ENCODE measurements at places on chromosomes 11 and 22. TPM values are rescaled to one million over a fixed set of nuclear protein-coding genes. Genes with fewer than 3 reads are reported as not detected.

- DNase-seq, result no peak
These were observed 20.1 kb upstream of the CECR2 start for GRCh38 chr22:17349172-17349571.

DNA sequence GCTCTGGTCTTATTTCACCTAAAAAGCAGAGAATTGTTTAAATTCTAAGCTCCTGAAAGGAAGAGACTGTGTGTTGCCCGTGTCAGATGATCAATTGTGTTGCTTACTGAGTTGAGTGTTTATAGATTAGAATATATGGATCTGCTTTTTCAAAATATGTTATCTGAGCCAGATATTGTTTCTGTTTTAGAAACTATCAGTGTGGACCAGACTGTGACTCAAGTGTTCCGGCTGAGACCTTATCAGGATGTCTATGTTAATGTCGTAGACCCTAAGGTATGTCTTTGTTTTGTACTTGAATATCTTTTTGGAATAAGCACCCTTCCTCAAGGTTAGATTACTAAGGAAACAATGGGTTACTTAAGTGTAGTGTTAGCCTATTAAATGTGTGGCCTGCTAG lies 11.0 kb downstream of the DEPDC5 start:
- no peak for DNase-seq

- no peak for DNase-seq
These were observed 20.3 kb downstream of the ASCL2 start for GRCh38 chr11:2250041-2250440.

DNA sequence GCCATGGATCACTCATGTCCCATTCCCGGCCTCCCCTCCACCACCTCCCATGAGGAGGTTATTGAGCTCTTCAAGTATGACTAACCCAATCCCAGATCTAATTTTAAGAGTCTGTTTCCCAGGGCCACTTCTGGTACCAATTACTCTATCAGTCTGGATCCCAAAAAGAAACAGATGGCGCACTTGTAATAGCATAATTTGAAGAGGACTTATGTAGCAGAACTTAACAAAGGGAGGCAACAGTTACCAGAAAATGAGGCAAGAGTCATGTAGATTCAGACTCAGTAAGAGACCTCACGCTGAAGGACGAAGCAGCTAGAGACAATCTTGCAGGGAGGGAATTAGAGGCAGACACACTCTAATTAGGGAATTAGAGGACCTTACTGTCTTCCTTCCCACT lies 46.9 kb downstream of the DDX6 start:
- DNase-seq, result no peak

GRCh38 chr22:38031491-38031890 lies 25.7 kb upstream of the PICK1 start:
- DNase-seq, result no peak

- no peak for DNase-seq
These were observed 59.8 kb downstream of the KDM2A start for GRCh38 chr11:67178878-67179277.

- DNase-seq, result no peak
These were observed 8.4 kb upstream of the HDHD5 start for GRCh38 chr22:17167486-17167885.

GRCh38 chr11:61917334-61918109 lies at the start of gene RAB3IL1:
RAB3IL1 (minus strand) TSS chr11:61917566; CDS start chr11:61917367, 199 bp downstream.
- no peak for DNase-seq

Gene FOSL1
- 0.20 TPM for total RNA-seq

Gene NDUFS8
- total RNA-seq, result 75.0 TPM

Gene ELMOD1
- 17.2 TPM for total RNA-seq

- no peak for DNase-seq
These were observed 393.7 kb downstream of the BRD1 start for GRCh38 chr22:49433717-49434611.

Gene PKDREJ
- total RNA-seq, result 0.20 TPM

- DNase-seq, result no peak
These were observed 72.1 kb upstream of the YWHAH start for GRCh38 chr22:31872209-31872608.

DNA sequence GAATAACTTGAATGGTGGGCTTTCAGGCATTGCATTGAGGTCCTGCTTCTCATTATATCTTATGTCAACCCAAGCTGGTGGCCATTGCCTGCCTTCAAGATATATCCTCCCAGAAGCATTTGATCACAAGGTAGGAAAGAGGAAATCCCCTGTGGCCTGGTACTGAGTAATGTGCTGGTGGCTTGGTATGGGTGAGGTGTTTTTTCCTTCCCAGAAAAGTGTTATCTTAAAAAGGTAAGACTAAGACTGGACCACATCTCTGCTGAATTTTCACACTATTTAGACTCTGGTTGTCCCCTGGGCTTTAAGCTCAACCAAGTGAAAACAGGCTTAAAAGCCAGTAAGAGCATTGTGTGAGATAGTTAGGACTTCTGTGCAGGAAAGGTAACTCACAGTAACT lies 3.7 kb downstream of the INSC start:
- no peak for DNase-seq

DNA sequence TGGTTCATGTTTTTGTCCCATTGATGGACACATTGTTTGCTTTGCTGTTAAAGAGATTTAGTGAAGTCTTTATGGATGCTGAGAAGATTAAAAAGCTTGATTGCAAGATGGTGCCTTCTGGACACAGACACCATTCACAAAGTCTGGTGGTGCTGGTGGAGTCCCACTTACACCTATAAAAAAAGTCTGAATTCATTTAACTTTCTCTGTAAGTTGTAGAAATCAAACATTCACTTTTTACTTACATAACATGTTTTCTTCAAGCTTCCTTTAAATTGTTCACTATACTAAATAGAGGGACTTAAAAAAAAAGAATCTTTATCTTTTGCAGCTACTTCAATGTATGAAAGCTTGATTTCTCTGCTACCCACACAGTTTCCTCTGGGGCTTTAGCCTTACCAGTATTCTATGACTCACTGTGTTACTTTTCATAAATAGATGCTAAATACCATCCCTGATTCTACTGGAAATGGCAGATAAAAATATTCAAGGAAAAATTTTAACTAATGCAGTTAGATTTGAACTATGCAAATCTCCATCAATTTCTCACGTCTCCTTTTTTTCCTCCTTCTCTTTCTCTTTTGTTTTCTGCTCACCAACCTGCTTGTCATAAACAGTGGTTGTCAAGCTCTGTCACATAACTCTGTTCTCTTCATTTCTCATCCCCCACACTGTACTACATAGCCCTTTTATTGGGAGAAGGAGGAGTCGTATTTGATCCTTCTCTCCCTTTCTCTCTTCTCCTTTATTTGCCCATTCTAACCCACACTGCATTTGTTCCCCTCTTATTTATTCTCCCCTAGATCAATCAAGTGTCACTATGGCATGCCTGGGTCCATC lies 89.7 kb downstream of the FAM76B start:
- no peak for DNase-seq

GRCh38 chr11:79708319-79708932 lies 267.6 kb upstream of the TENM4 start:
- DNase-seq, result no peak

GRCh38 chr22:39183991-39184585 lies 31.6 kb upstream of the CBX7 start:
- DNase-seq, result no peak

Gene RBMXL2
- total RNA-seq, result 1.4 TPM

Gene TPCN2
- 13.8 TPM for total RNA-seq

- DNase-seq, result no peak
These were observed at the start of gene SLC22A25 for GRCh38 chr11:63243533-63243932. SLC22A25 (minus strand) TSS chr11:63243599; CDS start chr11:63229652, 13,947 bp downstream.

Gene YAP1
- 110 TPM for total RNA-seq

DNA sequence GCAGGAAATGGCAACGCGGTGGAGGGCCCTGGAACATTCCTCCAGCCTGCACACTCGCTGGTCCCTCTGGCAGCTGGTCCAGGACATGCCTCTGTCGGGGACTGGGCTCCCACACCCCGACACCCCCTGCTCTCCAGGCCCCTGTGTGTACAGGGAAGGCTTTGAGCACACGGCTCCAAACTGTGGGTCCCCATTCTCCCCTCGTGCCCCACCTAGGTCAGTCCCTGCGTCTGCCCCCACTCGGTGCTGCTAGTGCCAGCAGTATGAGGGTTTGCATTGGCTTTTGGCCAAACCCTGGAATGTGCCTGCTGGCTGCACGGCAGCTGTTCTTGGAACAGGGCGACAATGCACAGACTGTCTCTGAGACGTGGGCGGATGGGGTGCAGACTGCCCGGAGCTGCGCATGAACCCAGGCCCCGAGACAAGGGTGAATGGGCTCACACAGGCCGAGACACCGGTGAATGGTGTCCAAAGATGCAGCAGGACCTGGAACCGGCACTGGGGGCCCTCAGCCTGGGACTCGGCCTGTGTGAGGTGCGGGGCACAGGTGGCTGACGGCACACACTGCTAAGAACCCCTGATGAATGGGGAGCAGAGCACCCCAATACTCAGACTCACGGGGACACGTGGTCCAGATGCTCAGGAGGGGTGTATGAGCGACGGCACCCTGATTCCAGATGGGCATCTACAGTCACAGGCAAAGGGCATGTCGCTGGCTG lies 7.5 kb upstream of the SYT8 start:
- DNase-seq, result peak; percentile 36

DNA sequence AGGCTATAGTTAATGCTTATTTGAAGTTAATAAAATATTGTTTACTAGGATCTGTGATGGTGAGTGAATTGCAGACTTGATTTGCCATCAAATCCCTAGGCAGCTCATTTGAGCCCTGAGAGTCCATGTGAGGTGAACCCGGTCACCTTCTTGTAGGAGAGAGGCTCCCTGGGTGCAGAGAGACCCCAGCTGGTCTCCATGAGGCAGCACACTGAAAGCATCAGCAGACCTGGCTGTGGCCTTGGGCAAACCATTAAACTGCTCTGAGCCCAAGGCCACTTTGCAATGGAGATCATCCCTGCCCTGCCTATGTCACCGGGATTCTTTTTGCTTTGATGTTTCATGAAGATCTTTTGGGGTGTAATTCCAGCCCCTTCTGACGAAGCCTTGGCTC lies 125.2 kb downstream of the MICAL2 start:
- DNase-seq, result no peak

DNA sequence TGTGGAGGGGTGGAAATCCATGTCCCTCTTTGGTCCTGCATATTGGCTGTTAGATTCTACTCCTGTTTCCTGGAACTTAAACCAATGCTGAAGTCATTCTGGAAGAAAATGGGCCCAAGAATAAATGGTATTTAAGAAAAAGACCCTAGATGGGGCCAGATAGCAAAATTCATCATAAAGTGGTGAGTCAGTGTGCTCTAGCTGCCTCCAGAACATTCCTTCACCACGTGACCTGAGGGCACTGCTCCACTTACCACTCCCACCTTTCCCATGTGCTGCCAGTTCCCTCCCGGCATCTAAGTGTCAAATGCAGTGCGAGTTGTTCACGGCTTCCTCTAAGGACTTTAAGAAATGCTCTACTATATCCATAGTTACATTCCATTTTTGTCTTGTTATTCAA lies 30.9 kb upstream of the NAP1L4 start:
- no peak for DNase-seq

DNA sequence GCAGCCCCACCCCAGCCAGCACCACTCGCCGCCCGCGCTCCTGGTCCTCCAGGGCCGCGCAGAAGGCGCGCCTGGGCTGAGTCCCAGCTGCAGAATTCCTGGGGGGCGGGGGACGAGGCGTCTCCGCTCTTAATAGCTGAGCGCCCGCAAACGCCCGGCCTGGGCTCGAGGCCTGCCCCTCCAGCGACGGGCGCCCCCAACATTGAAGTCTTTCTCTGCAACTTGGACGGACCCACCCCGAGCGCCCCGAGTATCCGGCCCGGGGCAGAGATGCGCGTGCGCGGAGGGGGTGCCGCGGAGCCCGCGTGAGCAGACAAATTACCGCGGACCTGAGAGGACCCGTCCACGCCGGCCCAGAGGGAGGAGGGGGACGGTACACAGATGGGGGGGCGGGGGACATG lies 6.7 kb upstream of the SYT7 start:
- no peak for DNase-seq

All from spinal cord (tissue), 10 donors.